Kidney epithelial cell (primary cell): ENCODE measurements at places on chromosomes 7 and 10. TPM values are rescaled to one million over a fixed set of nuclear protein-coding genes. Genes with fewer than 3 reads are reported as not detected.

Gene HOXA7
- 28.8 and 34.2 TPM in 2 replicates for total RNA-seq

Gene PLAC9
- not detected in 2 replicates for total RNA-seq

Gene FKBP6
- not detected in 2 replicates for total RNA-seq

- no peak for DNase-seq
These were observed 627.6 kb upstream of the PHF14 start for GRCh38 chr7:10346032-10346431.

GRCh38 chr7:156194813-156195212 is 382.6 kb upstream of the SHH start:
- no peak for DNase-seq

DNA sequence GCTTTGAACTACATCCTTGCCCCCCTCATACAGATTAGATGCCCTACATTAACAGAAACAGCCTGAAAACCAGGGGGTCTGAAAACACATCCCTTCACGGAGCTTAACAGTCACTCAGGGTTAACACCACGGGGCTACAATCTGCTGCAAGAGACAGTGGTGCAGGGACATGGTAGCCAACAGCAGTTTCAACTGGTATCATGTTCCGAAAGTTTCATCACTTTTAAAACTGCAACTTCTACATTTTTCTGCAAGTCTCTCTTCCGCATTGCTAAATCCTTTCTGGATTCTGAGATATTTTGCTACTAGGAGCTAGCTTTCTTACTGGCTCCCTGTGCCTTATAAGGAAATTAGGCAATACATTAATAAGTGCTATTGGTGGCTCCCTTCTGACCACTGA is 92.6 kb downstream of the JAZF1 start:
- no peak for DNase-seq

GRCh38 chr10:131561897-131562296 is 250.4 kb upstream of the TCERG1L start:
- no peak for DNase-seq

DNA sequence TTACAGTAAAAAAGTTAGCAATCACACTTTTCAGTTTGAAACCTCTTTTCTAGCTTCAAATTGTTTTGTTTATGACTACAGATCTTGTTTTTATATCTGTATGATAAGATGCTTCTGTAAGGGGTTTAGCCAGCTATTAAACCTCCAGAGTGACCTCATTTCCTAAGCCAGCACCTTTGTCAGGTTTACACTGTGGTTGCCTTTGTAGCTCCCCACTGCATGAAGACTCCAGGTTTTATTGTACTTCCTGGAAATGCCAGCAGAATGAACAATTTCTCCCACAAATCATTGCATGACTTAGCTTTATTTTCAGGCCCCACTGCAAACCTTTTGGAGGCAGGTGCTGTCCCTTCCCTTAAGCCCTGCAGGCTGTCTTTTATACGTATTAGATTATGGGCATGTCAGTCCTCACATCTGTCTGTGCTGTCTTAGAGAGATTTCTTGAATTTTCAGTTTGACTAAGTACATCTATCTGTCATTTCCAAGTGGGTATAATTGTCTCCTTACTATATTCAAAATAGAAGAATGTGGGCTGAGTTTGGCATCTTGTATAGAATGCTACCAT is 8.2 kb upstream of the AGR3 start:
- no peak for DNase-seq

- DNase-seq = no peak
These were observed 124.4 kb upstream of the SP8 start for GRCh38 chr7:20911081-20911480.
